Stimulated activated CD4-positive, alpha-beta T cell treated with anti-CD3 and anti-CD28 coated beads, TNF-alpha, amount 100 ng/mL, for 4 hours (primary cell): ENCODE measurements at places on chromosomes 16 and 17.

DNA sequence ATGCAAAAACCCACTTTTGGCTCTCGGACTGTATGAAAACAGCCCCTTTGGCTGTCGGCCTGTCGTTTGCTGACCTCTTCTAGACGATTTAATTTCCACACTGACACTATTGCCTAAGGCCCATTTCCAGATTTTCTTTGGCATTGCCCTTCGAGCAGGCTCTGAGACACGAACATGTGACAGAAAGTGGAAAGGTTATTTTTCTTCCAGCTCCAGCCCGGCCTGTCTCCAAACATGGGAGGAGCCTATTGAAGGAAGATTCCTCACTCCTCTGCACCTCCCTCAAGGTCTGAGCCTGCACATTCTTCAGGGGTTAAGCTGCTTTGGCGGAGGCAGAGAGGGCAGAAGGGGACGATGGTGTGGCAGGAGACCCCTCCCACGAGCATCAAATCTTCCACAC lies 85.9 kb upstream of the FOXF1 start:
- no peak for DNase-seq

DNA sequence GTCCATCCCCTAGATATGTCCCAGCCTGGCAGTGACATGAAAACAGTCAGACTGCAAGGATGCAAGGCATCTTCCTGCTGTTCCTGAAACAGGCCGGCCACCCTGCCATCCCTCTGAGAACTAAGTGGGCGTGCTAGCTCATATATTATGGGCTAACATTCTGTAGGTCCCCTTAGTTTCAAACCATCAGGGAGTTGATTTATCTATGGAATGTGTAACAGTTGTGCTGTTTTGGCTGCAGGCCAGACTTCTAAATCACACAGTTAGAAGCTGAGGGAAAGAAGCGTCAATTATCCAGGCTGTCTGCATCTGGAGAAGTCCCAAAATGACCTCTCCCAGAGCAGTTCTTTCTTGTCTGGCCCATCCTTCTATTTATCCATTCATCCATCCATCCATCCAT lies 102.7 kb upstream of the DNAH9 start:
- DNase-seq: no peak

GRCh38 chr16:73196670-73197069 lies 148.7 kb upstream of the ZFHX3 start:
- no peak for DNase-seq

GRCh38 chr17:9999919-10000695 lies 95.0 kb upstream of the RCVRN start:
- no peak for DNase-seq

DNA sequence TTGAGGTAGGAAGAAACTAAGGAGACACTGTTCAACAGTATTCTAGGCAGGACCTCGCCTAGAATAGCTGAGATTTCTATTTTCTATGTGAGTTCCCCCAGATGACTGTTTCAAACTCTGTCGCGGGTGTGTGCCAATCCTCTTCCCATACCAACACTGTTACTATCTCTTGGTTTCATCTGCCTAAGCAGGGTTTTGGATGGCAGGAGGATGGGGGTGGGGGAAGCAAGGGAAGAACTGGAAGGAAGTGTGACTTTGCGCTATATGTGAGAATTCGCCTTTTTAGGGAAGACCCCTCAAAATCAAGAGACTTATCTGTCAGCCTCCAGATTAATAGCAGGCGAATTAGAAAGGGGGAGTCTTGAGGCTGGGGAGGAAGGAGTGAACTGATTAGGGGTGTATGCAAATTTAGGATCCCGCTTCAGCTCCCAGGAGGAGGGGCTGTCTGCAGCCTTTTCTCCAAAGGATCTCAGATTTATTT lies 521 bp upstream of the G6PC3 start:
- DNase-seq: no peak

GRCh38 chr17:1058423-1059130 lies 61.6 kb downstream of the TIMM22 start:
- DNase-seq: peak; percentile 19

- no peak for DNase-seq
Measured at GRCh38 chr16:25224731-25225319, 8.1 kb downstream of the AQP8 start.

DNA sequence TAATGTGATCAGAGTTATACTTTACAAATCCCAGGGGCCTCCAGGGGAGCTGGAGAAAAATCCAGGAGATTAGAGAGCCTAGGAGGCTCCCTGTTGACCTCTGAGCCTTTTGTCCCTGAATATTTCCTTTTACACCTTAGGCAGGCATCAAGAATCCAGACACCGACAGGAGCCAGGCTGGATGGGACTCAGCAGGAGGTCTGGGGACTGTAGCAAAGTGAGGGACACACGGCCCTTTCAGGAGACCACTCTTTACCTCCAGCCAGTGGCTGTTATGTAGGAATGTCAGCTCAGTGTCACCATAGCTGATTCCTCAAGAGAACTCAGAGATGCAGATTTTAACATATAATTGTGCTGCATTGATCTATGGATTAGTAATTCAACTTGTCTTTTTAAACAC lies 198.4 kb downstream of the SHISA9 start:
- no peak for DNase-seq

GRCh38 chr16:767743-768235 lies 7.3 kb downstream of the MSLN start:
- no peak for DNase-seq

- DNase-seq: no peak
Measured at GRCh38 chr17:51257150-51258081, 2.4 kb downstream of the MBTD1 start.

DNA sequence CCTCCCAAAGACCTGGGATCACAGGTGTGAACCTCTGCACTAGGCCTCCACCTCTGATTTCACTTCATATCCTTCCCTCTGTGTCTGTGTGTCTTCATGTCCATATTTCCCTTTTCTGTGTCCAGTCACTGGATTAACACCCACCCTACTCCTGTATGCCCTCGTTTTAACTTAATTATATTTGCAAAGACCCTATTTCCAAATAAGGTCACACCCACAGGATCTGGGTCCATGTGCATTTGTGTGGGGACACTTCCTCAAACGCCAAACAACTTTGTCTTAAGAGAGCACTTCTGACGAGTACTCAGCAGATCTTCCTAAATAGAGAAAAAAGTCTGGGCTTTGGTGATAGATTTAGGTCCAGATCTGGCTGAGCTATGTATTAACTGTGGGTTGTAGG lies 56.3 kb downstream of the MPHOSPH6 start:
- no peak for DNase-seq

- no peak for DNase-seq
Measured at GRCh38 chr16:31260136-31260931, 559 bp downstream of the ITGAM start.

DNA sequence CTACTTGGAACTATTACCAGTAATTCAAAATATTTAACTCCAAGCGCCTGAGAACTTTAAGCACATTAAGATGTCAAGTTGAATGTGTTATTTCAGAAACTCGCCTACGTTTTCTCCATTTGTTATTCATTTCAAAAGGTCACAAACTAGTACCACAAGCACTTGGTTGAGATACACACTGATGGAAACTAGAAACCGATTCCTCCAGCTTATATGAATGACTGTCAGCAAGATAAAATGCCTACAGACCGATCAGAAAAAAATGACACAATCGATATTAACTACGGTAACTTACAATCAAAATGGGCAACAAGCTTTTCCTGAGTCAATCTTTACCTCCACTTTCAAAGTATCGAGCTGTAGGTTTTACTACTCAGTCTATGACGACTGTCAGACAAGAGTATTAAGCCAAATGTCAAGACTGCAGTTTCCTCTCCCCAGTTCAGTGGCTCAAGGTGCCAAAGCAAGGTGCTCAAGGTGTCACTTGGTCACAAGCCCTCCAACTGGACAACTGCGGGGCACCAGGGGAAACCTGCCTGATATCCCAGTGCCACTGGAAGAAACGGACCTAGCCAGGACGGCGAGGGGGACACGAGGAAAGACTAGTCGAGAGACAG lies 678 bp downstream of the SRP68 start:
- no peak for DNase-seq

DNA sequence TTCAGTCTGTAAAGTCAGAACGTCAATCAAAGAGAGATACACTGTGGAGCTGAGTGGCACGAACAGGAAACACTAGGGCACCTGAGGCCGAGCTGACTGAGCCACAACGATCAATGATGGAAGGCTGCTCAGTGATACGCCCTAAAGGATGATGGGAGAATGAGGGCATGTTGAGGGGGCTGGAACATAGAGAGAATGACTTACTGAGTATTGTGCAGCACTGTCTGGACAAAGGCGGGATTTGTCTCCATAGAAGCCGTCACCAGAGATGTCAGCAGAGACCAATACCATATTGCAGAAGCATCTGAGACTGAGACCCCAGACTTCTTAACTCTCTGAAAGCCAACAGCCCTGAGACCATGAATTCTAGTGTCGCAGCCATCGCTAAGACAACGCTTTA lies 33.4 kb downstream of the ZZEF1 start:
- no peak for DNase-seq

GRCh38 chr17:28997806-28998205 lies 8.0 kb downstream of the SEZ6 start:
- no peak for DNase-seq

GRCh38 chr16:81697616-81698309 lies 81.3 kb upstream of the PLCG2 start:
- DNase-seq: no peak

DNA sequence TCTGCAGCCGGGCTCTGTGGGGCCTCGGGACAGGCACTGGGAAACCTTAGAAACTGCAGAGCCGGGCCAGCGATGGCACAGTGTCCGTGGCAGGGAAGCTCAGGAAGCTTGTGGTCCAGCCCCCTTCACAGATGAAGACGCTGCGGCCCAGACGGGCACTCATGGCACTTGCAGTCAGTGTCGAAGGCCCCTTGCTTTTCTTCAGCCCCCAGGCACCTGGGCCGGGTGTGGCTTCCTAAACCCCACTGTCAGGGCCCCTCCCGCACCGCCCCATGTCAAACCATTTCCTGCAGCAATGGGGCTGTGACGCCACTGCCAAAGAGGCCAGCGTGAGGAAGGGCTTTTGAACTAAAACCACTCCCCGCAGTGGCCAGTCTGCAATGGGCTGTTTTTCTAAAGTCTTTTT lies 164.0 kb downstream of the LAT start:
- DNase-seq: peak; percentile 30

GRCh38 chr17:75642784-75643642 lies 9.8 kb downstream of the SMIM5 start:
- DNase-seq: no peak

GRCh38 chr16:75203096-75203495 lies 3.9 kb downstream of the CTRB2 start:
- no peak for DNase-seq

GRCh38 chr17:70484050-70484449 lies 314.7 kb downstream of the KCNJ2 start:
- DNase-seq: no peak

GRCh38 chr17:55564081-55564480 lies 52.8 kb upstream of the SMIM36 start:
- no peak for DNase-seq

GRCh38 chr16:2977440-2977839 lies 2.8 kb downstream of the PKMYT1 start:
- no peak for DNase-seq
